Fibroblast of upper back skin (primary cell): ENCODE measurements at places on chromosomes 12 and 14.

DNA sequence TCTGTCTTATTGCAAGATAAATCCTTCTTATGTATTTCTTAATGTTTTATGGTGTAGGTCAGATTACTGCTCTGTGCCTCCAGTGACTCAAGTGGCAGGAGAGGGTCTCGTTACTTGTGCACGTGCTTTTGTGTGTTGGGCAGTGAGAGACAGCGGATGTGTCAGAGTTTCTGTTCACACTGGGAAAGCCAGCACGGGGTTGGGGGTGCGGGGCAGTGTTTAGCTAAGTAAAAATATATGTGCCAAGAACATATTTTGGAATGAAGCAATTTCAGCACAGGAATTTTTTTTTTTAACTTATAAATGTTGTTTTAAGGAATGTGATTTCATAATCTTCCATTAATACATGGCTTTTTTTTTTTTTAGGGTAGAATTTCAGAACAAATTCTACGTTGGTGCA lies 4.5 kb upstream of the DNAH10 start:
- peak; percentile 61 for DNase-seq

DNA sequence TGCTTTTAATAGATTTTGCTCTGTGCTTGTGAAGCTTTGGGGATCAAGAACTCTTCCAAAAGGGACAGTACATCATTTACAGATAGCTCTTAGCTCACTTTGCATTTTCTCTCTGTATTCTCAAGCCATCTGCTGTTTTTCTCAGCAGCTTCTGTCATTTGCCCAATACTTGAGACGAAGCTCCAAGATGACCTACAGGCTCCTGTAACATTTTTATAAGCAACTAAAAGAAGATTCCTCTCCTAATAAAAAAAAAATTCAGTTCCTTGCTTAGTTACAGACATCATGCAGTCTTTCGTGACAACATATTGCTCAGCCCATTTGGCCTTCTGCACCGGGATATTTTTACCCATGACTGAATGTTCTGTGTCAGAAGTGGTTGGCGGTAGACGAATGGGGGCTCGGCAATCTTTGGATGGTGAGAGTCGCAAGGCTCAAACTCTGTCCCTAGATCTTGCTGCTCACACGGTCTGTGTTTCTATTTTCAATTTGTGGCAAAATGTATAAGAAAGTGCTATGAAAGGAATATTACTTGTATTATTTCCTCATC lies 215.6 kb downstream of the FSCB start:
- DNase-seq = no peak

DNA sequence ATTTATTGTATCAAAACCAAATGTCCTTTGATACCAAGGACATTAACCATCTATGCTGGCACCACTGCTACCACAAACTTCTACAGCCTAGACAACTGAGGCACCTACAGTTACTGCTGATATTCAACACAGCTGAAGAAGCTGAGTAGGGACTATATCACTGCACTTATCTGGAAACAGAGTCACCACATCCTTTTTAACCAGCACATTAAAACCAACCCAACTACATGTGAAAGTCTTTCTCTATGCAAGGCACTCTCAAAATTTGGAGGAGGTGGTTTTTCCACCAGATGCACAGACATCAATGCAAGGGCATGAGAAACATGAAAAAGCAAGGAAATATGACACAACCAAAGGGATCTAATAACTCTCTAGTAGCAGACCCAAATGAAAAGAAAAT lies 7.7 kb upstream of the SFSWAP start:
- DNase-seq = no peak

DNA sequence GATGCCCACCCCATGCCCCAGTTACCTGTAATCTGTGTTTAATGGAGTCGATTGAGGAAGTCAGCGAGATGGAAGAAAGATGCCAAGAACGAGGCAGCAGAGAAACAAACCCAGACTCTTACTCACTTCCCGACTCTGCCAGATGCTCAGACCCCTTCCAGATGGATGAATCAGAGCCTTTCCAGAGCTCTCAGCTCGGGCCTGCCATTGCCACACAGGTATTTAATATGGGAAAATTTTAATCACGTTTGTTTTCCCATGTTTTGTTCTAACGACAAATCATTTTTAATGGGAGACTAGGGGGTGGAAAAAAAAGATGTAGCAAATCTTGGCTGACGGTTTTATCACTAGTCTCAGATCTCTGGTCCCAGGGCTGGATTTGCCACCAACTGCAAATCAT lies 72.5 kb upstream of the SRRM4 start:
- no peak for DNase-seq

GRCh38 chr14:60679566-60680258 lies 30.4 kb upstream of the SIX1 start:
- no peak for DNase-seq

DNA sequence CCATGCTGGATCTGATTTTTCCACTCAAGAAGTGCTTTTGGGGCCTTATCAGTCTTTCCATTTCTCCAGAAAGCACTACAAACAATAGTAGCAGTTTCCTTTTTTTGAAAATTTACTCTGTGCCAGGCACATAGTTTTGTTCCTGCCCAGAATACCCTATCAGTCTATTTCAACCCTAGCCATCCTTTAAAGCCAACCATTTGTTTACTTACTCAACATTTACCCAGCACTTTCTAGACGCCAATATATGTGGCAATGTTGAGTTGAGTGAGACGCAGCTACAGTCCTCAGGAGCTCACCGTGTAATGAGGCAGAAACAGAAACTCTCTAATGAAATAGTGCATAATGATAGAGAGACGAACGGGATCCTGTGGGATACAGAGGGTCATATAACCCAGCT lies 32.9 kb upstream of the CHST11 start:
- DNase-seq = no peak

- DNase-seq = no peak
Measured at GRCh38 chr14:90277581-90278198, 21.3 kb downstream of the PSMC1 start.

DNA sequence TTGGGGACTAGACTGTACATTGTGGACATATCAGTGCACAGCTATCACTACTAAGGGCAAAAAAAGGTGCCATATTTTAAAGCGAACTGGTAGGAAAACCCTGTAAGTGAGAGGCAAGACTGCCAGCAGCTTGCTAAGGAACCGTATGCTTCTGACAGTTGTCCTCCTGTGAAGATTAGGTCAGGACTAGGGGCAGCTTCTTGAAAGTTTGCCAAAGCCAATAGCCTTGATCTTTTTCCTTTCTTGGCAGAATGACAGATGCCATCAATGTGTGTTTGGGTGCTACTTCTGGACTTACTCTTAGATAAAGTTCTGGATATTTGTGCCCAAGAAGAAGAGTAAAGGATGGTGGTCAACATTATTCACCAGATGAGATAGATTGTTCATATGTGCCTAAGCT lies 7.4 kb downstream of the DAAM1 start:
- DNase-seq = no peak

DNA sequence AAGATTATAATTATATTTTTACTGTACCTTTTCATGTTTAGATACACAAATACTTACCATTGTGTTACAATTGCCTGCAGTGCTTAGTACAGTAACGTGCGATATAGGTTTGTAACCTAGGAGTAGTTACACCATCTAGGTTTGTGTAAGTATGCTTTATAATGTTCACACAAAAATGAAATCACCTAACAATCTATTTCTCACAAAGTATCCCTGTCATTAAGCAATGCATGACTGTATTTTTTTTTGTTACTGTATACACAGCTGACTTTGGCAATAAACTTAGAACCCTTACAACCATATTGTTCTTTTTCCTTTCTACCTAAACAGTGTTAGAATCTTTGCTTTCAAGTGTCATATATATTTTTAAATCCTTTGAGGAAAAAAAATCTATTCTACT lies 303.0 kb upstream of the E2F7 start:
- DNase-seq = no peak

DNA sequence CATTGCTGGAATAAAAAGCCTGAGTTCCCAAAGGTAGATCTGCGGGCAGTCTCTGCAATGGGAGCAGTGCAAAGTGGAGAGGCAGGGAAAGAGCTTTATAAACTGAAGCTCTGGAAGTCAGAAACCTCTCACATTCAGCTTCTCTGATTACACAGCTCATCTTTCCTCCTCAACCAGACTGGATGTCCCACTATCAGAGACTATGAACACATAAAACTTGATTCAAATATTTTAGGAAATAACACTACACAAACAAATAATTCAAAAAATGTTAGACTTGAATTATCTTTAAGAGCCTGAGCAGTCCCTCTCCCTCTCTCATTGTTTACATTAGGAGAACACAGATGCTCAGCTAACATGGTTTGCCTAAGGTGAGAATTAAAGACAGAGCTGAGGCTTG lies 72.9 kb downstream of the DENND5B start:
- peak; percentile 22 for DNase-seq

DNA sequence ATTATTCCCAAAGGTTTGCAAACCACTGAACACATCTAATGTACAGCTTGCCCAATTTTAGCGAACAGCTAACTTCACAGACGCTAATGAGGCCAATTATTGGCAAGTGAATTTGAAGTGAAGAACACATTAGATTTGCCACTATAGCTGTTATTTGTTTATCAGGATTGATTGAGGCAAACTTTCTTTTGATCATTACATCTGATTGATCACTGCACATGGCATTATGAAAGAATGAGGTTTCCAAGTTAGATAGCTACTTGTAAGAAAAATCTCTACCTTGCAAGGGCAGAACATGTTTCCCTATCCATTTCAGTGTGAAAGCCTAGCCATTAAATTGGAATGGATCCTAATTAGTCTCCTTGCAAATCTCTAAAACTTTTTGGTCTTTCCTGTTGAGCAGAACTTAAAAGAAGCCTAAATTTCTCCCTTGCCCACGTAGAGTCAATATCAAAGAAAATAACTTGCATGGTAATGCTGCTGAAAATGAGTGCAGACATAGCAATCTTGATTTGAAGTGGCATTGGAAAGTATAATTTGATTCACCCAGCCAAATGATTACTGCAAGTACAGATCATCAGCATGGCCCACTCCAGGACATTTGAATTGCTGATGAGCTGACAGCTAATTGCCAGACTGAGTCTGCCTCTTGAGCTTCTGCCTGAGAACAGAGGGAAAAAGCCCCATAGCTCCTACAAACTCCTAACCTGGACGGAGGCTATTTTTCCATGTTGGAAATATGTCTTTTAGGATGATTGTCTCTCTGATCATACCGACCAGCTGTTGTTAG lies 98.6 kb downstream of the TPH2 start:
- no peak for DNase-seq

DNA sequence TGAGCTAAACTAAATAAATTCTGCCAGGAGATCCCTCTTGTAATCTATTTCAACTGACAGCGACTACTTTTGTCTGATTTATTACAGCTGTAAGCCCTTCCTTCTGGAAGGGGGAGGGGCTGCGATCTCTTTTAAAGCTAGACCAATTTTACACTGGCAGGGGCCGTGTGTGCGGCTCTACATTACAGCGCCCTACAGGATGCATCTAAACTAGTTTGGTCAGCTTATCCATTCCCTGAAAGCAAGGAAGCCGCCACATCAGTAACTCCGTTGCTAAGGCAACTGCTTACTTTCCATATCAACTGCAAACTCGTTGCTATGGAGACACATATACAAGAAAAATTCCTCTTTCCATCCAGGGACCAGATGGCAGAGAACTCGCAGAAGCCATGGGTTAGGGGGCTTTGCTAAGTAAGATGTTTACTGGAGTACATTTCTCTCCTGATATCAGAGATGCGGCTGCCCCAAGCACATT lies 17.4 kb downstream of the FOXN3 start:
- DNase-seq = peak; percentile 83

DNA sequence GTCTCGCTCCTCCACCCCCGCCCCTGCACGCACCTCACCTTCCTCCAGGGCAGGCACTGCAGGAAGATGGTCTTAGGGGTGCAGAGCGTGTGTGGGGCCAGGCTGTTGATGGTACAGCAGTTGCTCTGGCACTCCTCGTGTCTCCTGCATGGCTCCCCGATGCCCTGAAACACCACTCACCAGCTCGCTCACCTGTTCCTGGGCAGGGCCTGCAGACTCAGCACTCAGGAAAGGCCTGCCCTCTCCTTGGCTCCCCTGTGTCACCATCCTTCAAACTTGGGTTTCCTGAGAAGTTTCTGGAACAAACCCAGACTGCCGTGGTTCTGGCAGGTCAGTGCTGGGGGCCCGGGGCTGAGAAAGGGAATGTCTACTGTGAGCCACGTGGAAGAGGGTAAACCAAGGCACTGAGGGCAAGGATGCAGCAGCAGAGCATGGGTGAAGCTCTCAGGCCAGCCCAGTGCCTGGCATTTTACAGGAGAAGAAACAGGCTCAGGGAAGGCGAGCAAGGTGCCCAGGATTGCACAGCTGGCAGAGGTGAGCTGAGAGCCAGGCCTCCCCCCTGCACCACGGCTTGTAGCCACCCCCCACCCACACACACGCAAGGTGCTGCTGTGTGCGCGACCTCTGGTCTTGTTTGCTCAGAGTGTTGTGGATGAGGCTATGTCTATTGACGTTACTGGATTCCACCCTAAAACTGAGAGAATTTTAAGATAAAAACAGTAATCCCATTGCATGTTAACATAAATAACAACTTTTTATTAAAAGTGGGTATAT lies 5.5 kb downstream of the LRCOL1 start:
- no peak for DNase-seq

GRCh38 chr12:106760184-106760531 lies 14.3 kb upstream of the RIC8B start:
- DNase-seq = no peak

GRCh38 chr14:104917116-104917515 lies 7.6 kb upstream of the PLD4 start:
- no peak for DNase-seq

GRCh38 chr12:22919883-22920282 lies 294.9 kb downstream of the ETNK1 start:
- no peak for DNase-seq

GRCh38 chr14:24258548-24259265 lies 4.3 kb downstream of the TGM1 start:
- DNase-seq = no peak

- DNase-seq = no peak
Measured at GRCh38 chr12:550473-551260, 90.9 kb downstream of the B4GALNT3 start.

DNA sequence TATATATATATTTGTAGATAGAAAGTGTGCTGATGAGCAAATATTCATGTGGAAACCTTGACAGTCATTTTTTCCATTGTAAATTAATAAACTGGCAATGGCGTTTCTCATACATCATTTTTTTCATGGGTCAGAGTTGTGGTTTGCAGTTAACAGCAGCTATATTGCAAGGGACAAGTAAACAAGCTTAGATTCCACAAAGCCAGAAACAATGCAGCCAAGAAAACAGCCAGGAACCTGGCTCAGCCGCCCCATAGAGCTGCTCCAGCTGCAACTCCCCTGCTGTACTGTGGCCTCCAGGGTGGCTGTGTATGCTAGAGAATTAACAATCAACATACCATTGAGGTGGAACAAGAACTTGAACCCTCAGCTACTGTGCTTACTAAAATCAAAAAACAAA lies 298.2 kb downstream of the TMEM132D start:
- DNase-seq = peak; percentile 25

DNA sequence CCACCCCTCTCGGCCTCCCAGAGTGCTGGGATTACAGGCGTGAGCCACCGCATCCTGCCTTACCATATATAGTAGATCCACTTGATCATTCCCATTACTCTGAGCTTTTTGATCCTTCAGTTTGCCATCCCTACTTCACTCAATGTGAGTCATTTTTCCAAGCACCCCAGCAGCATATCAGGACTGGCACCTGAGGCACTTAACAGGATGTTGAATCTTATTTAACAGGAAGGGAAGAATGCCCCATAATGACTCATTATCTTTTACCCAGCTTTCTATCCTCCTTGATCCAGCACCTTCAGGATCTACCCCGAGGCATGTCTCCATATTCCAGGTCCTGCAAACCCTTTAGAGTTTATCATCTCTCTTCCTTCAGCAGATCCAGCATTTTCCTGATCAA lies 84.9 kb upstream of the CMKLR1 start:
- no peak for DNase-seq
